ENCODE measurements at places on chromosomes 1 and 21.

GRCh38 chr1:178066908-178067614 is 26.8 kb upstream of the RASAL2 start:
- DNase-seq: peak; percentile 42

GRCh38 chr1:77170687-77171086 is 48.5 kb downstream of the PIGK start:
- no peak for DNase-seq

GRCh38 chr1:82108843-82109242 is 308.1 kb downstream of the ADGRL2 start:
- no peak for DNase-seq

DNA sequence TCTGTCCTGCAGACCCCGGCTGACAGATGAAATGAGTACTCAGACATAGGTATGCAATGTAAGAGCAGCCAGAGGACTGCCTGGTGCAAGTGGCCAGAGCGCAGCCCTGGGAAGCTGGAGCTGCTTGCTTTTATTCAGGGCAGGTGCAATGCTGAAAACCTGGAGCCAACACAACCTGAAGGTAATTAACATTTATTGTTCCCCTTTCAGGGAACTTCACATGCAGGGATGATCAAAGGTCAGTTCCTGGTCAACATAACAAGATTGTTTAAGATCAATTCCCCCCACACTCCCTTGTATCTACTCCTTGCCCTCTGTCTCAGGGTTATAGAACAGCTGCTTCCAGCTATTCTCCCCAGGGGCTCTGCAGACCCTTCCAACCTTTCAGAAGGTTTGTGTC is 48.7 kb upstream of the PRELP start:
- DNase-seq: no peak

DNA sequence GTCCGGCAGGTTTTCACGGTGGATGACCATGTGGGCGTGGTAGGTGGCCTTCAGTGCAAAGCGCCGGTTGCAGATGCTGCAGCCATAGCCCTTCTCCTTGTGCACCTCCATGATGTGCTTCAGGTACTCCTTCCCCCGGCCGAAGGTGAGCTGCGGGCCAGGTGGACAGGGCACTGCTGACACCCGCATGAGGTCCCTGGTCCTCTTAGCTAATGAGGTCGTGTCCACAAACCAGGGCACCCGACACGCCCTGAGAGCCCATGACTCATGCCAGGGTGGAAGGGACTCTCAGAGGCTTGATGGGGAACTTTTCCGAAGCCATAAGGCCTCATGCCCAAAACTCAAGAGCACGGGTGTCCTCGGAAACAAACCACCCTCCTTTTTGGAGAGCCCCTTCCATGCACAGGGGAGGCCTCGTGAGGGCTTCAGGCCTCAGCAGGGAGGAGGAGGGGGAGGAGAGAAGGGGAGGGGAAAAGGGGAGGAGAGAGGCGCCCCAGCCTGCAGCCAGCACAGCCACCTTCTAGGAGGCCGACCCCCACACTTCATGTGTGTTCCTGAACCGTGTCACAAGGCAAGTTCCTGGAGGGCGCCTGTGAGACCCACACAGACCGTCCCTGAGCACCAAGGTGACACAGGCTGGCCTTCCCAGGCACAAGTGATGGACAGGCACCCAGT is 54.4 kb upstream of the RIPK4 start:
- DNase-seq: no peak

DNA sequence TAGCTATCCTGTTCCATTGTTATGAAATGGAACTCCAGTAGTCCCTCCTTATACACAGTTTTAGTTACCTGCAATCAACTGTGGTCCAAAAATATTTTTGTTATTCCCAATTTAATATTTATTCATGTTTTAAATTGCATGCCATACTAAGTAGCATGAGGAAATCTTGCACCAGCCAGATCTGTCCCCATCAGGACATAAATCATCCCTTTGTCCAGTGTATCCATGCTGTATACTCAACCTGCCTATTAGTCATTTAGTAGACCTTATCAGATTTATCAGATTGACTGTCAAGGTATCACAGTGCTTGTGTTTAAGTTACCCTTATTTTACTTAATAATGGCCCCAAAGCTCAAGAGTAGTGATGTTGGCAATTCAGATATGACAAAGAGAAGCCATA is 207.9 kb upstream of the DMRTA2 start:
- no peak for DNase-seq

DNA sequence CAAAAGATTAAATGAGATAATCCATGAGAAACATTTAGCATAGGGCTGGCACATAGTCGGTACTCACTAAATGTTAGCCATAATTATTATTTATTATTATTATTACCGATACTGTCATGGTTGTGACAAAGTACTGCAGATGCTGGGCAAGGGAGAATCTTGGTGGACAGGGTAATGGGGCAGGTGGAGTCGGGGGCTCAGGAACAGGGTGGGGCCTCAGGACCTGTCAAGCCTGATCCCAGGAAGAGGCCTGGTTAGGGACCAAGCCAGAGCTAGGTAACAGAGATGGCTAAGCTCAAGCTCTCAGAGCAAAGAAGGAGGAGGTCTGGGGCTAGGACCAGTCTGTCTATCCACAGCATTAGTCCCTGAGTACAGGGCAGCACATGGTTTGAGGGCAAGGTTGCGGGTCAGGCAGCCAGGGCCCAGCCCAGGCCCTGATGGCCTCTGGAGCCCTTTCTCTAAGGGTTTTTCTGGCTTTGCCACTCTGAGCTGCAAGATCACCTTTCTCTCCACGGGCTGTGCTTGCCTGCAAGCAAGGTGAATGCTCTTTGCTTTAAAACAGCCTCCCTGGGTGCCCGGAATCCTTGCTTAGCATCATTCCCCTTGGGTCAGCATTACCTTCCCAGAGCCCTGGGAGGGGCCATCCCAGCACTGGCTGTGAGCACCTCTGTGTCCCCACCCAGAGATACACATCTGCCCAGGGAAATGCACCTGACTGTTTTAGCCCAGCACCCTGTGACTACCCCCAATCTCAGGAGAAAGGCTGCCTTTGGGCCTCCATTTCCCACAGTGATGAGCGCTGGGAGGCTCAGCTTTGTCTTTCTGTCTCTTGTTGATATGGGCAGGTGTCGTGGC is 572.0 kb downstream of the PTPRU start:
- DNase-seq: no peak

- no peak for DNase-seq
Measured at GRCh38 chr21:41564871-41565274, 56.9 kb upstream of the TMPRSS2 start.

DNA sequence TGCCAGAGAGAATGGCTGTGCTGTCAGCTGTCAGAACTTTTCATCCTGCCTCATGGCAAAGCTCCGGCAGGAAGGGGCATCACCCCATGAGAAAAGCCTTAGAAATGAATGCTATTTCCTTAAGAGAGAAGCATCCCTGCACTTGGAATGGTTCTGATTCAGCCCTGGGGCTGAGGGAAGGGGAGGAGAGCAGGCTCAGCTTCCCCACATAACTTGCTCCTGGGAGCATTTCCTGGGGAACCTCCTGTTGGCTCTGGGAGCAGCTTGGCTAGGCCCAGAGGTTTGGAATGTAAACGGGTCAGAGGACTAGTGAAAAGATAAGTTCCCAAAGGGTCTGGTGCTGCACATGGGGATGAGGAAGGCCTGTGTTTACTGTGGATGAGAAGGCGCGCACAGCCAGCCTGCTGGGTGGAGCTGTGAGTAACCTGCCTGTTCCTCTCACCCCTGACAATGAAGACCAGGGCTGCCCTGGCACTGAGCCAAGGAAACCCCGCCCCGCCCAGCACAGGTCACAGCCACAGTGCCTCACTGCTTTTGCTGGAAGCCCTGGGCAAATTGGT is 5.0 kb downstream of the PRELP start:
- DNase-seq: no peak

- DNase-seq: no peak
Measured at GRCh38 chr1:42433369-42433768, 22.5 kb downstream of the ZMYND12 start.

DNA sequence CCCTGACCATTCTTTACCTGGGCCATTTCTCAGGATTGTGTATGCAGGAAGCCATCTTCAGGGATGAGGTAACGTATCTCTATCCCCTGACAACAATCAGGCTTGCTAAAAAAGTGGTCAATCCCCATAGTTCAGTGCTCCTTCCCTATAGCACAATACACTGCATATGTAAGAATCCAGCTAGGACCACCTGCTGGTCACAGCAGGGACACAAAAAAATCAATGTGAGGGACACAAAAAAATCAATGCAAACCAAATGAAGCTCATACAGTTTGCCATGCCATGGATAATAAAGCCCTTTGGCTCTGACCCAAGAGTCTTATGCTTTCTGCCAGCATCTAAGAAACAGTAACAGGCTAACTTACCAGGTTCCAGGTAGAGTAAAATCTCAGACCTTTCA is 16.3 kb downstream of the ACBD6 start:
- DNase-seq: no peak

- no peak for DNase-seq
Measured at GRCh38 chr1:96009831-96010434, 711.7 kb upstream of the PTBP2 start.

DNA sequence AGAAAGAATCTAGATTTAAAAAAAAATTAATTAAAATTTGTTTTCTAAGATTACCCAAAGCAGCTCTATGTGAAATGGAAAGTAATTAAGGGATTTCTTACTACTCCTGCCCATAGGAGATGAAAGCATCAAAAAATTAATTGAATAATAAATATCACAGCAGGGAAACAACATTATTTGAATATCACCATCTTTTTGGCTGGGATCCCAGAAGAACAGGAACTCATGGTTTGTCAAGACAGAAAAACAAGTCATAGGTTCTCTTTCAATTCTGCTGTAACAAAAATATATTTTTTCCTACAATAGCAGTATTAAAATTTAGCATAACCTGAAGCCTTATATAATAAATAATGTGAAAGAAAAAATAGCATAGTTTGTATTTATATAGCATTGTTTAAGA is 1713.4 kb downstream of the NCAM2 start:
- DNase-seq: no peak

DNA sequence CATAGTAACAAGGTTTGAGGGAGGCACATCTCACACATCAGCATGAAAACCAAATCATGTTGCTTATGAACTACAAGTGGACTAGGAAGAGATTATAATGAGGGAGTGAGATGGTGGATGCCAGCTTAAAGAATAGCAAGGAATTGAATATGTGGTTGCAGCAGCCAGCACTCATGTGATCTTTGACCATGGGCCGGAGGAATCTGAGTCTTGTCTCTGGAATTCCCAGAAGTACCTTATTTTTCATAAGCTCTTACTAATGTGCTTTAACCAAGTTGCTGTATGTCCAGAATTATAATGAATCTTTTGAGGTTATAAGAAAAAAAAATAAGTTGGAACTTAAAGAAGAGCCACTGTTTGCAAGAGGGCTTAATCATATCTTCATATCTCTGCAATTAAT is 97.0 kb downstream of the DISP1 start:
- no peak for DNase-seq

GRCh38 chr1:54475357-54475881 is 69.2 kb upstream of the SSBP3 start:
- DNase-seq: no peak

- DNase-seq: no peak
Measured at GRCh38 chr1:165342168-165342567, 14.3 kb downstream of the LMX1A start.

GRCh38 chr1:168676029-168676812 is 52.8 kb downstream of the DPT start:
- DNase-seq: no peak

DNA sequence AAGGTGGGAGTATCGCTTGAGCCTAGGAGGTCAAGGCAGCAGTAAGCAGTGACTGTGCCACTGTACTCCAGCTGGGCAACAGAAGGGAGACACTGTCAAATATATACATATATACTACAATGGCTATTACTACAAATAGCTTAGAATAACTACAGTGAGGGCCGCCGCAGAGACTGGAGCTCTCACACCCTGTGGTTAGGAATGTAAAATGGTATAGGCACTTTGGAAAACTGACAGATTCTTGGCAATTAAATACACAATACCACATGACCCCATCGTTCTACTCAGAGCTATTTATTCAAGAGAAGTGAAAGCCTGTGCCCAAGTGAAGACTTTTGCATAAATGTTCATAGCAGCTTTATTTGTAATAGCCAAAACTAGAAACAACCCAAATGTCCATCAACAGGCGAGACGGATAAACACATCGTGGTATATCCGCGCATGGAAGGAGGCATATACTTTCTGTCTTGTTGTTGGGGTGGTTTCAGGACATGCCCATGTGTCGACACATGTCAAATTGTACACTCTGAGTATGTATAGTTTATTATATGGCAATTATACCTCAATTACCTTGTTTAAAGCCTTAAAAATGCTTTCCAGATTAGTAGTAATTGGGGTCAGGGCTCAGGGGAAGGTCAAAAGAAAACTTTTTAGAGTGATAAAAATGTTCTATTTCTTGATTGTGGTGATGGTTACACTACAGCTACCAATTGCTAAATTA is 123.4 kb downstream of the RIPK4 start:
- no peak for DNase-seq

DNA sequence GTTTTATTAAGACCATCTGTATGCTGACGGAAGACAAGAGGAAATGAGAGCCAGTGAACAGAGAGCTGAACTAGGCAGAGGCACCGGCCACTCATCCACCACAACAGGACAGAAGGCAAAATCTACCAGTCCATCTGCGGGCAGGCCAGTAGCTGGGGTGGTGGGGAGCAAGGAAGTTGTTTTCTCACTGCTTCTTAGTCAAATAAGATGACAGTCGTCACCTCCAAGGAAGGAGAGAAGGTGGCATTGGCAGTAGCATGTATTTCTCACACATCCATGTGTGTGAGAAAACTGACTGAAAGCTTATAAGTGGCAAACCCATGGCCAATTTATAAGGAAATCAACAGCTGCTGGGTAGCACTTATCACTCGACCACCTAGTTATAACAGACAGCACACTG is 8.2 kb downstream of the TTC13 start:
- DNase-seq: no peak

- no peak for DNase-seq
Measured at GRCh38 chr1:110049801-110050601, 15.6 kb downstream of the STRIP1 start.

DNA sequence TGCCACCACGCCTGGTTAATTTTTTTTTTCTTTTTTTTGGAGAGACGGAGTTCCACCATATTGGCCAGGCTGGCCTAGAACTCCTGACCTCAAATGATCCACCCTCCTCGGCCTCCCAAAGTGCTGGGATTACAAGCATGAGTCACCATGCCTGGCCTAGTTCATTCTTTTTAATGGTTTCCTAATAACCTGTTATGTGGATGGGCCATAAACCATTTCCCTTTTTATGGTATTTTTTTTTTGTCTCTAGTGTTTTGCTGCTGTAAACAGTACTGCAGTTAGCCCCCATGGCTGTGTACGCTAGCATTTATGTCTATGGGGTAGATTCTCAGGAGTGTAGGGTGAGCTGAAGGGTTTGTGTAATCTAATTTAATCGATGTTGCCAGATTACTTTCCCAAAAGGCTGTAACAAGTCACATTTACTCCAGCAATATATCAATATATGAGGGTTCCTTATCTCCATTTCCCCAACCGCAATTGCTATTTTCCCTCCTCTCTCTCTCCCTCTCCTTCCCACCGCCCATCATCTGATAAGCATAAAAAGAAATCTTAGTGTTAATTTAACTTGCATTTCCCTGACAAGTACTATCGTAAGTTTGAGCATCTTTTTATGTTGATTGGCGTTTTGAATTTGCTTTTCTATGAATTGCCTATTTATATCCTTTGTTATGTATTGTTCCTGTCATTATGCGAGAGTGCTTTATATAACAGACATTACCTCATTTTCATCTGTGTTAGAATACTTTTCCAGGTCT is 28.7 kb downstream of the RCSD1 start:
- no peak for DNase-seq

- DNase-seq: no peak
Measured at GRCh38 chr1:173405834-173406233, 71.3 kb upstream of the PRDX6 start.

GRCh38 chr21:42316891-42317290 is 1.7 kb upstream of the TFF3 start:
- DNase-seq: no peak

Measured in GM12864 (cell line).